Activated T-cell treated with anti-CD3 and anti-CD28 coated beads, Interleukin-2, amount 50 U/mL, for 72 hours (primary cell): ENCODE measurements at places on chromosomes 1 and 21. TPM values are rescaled to one million over a fixed set of nuclear protein-coding genes. Genes with fewer than 3 reads are reported as not detected.
A peak's percentile ranks its signal among the peaks of the same experiment; 100 is the strongest.

GRCh38 chr1:186102107-186102506, 272.9 kb downstream of the TPR start:
- H3K36me3 ChIP-seq, result no peaks in the 10 kb centered on the region
- no peak overlapping the region for H3K4me3 ChIP-seq
- H3K4me1 ChIP-seq, result no peaks in the 10 kb centered on the region
- no peak for DNase-seq
- H3K27me3 ChIP-seq, result peaks cover 14% of the 10 kb centered on the region

DNA sequence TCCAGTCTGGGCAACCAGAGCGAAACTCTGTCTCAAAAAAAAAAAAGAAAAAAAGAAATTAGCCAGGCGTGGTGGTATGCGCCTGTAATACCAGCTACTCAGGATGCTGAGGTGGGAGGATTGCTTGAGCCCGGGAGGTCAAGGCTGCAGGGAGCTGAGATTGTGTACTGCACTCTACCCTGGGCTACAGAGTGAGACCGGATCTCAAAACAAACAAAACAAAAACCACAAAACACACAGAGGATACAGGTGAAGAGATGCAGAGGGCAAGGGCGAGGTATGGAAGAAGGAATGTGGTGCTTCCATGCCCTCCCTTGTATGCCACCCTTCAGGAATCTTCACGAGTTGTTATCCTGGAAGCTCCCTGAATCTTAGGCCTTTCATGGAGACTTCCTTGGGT, 68.5 kb downstream of the NDUFS5 start:
- no peak for DNase-seq
- H3K27ac ChIP-seq, result no peak overlapping the region
- no peaks in the 10 kb centered on the region for H3K27me3 ChIP-seq
- H3K4me1 ChIP-seq, result peaks cover 19% of the 10 kb centered on the region
- no peak overlapping the region for H3K4me3 ChIP-seq

DNA sequence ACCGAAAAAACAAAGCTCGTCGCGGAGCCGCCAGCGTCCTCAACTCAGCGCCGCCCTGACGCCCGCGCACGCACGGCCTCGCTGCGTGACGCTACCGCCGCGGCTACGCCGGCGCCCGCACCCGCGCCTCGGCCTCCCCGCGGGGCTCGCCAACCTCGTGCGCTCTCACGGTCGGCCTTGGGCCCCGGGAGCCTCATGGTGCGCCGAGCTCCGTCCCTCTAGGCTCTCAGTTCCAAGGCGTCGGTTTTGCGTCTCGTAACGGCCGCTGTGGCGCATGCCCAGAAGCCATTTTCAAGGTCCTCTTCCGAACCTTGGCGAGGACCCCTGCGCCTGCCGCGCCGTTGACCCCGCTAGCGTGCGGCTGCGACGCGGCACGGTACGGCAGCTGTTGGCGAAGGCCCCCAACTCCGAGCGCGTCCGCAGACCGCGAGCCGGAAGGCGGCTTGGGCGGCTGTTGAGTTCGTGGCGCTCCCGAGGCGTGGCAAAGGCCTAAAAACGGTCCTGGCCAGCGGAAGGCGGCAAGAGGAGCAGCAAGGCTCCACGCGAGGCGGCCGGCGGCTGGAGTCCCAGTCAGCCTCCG, at the start of gene HENMT1:
HENMT1 (minus strand) TSS at position 64 of the 580 bp plus-strand sequence. CDS start 1,209 bp downstream, outside the sequence.
- H3K4me3 ChIP-seq, result peak within 1 kb of the TSS; percentile 90
- H3K4me1 ChIP-seq, result peaks cover 48% of the 10 kb centered on the region
- peaks cover 3% of the 10 kb centered on the region for H3K36me3 ChIP-seq
- DNase-seq, result peak; percentile 87

GRCh38 chr1:239816081-239816782, 275.5 kb upstream of the FMN2 start:
- H3K4me3 ChIP-seq, result no peak overlapping the region
- H3K27me3 ChIP-seq, result no peaks in the 10 kb centered on the region
- peaks cover 57% of the 10 kb centered on the region for H3K4me1 ChIP-seq
- no peaks in the 10 kb centered on the region for H3K36me3 ChIP-seq
- no peak for DNase-seq

LCE6A gene
- total RNA-seq, result not detected

CHI3L1 gene
- total RNA-seq, result not detected

ITLN1 gene
- not detected for total RNA-seq
